ENCODE measurements at places on chromosomes 6 and 20.

DNA sequence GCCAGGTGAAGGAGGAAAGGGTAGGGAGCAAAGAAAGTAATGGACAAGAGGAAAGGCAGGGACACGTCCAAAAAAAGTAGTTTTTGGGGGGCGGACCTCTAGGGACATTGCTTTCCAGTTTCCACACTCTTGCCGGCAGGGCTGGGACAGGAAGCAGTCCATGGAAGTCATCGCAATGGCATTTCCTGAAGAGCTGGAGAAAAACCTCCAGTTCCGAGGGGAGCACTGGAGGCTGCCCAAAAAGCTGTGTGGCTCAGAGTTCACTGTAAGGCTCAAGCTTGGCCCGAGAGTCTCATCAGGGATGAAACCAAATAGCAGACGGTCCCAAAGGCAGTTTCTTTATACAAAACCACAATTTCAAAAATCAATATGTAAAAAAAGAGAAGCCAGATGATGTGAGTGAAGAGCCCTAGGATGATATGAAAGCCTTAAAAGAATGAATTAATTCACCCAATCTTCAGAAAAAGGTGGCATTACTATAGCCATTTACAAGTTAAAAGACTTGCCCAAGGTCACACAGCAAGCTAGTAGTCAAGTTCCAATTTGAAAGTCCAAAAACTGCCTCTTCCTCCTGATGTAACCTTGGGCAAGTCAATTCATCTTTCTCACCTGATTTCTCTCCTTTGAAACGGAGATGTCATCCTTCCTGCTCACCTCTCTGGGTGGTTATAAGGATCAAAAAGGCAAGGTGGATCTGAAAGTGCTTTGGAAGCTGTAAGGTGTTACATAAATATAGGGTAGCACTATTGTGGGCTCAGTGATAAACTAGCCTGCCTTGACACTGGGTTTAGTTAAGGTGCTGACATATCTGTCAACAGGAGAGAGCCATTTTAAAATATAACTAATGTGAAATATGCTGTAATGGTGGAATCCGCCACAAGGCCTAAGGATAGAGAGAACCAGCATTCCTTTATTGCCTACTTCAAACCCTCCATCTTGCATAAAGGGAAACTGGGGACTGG is 9.1 kb downstream of the BCL2L1 start:
- no peak for DNase-seq

- no peak for DNase-seq
These were observed 670.7 kb downstream of the UTRN start for GRCh38 chr6:144955859-144956258.

DNA sequence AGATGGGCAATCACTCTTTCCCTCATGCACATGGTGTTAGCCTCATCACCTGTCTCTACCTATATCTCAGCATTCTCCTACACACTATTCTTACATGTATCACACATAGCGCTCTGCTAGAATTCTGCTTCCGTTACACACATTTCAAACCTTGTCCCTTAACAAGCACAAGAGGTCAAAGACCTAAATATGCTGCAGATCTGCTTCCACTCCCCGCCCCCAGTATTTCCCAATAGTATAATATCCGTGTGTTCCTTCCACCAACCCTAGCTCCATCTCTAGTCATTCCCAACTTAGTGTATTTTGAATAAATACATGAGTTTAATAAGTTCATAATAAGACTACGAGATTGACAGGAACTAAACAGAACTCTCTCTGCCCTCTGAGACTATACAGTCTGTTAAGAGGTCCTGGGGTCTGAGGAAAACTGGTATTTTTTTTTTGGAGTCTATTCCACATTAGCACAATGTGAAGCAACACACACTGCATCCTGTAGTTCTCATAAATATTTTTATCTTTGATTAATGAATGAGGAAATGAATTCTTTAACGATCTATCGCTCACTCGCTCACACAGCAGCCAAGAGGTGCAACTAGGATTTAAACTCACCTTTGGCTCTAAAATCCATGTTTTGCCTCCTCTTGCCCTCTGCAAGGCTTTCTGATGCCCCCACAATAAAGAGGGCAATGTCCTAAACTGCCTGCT is 491.6 kb downstream of the QKI start:
- DNase-seq = no peak

DNA sequence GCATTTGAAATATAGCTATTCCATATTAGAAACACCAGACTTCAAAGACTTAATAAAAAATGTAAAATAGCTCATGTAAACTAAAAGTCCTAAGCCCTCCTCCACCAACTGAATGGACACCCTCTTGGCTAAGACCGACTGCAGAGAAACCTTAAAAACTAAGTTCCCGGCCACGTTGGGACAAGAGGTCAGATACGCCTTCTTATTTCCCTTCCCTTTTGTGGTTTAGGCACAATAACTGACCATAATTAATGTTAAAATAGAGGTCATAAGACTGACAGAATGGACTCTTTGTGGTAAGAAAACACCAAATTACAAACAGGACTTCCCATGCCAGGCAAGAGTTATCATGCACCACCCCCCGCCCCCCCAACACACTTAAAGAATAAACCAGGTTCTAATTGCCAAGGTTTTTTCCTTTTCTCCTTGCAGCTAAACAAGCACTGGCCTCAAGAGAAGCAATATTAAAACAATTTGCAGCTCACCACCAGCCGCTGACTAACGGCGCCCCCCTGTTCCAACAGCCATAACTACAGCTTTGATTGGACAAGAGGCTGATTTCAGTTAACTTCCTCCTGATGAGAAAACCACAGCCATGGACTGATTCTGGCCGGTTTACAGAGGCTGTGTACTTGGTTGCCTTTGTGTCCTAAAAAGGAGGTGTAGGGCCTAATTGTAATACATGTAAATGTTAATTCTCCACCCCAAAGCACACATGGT is 10.7 kb upstream of the LAMP5 start:
- DNase-seq = no peak

GRCh38 chr6:166078294-166078693 is 89.4 kb downstream of the TBXT start:
- no peak for DNase-seq

DNA sequence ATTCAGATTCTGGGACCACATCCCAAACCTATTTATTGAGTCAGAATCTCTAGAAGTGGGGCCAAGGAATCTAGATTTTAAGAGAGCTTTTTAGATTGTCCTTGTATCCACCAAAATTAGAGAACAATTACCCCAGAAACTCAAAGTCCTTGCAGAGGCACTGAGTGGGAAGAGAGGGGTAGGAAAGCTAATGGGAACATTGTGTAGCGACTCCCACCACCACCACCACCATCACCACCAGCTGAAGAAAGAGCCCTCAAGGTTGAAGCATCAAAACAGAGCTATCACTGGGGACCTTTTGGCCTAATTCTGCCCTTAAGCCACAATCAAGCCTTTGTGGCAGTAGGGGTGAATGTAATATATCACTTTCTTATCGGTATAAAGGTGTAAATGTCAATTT is 39.0 kb upstream of the SLC32A1 start:
- DNase-seq = no peak

DNA sequence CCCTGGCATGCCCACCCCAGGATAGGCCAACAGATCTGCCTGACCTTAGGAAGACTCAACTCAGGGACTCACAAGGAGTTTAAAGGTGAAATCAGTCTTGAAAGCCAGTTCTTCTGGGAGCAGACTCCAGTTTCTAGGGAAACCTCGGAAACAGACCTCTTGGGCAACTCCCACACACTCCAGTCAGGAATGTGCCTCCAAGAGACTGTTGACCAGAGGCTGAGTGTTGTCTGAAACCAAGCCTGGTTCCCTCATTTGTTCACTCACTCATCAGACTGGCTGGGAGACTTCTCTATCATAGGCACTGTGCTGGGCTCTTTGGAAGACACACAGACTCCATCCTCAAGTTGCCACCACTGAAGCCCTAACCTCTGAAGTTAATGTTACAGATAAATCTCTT is 1.8 kb downstream of the TREM1 start:
- no peak for DNase-seq

GRCh38 chr6:120468486-120468885 is 865.8 kb downstream of the TBC1D32 start:
- no peak for DNase-seq

DNA sequence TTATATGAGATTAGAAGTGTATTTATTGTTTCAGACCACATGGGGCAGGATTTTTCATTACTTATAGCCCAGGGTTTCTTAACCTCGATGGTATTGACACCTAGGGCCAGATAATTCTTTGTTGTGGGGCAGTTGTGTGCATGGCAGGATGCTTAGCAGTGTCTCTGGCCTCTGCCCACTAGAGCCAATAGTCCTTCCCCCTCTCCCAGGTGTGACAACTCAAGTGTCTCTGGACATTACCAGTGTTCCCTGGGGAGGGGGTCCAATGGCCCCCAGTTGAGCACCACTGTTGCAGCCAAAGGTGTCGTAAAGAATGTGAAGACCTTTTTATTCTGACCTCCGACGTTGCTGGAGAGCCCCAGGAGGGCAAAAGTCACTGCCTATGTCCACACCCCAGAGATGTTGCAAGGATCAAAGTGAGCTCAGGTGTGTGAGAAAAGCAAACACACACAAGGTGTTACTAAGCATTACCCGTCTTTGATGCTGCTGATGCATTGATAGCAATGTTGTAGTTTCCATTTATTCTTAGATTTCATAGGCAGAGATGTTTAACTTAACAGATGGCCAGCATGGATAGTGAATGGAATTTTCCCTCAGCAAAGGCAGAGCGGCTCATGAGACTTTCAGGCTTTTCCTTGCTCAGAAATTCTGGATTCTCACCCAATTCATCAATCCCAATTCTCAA is 22.2 kb downstream of the BANF2 start:
- DNase-seq = no peak

- no peak for DNase-seq
These were observed 21.7 kb downstream of the MYB start for GRCh38 chr6:135202836-135203235.

GRCh38 chr6:35590622-35591066 is 77.9 kb upstream of the TULP1 start:
- DNase-seq = no peak

- DNase-seq = no peak
These were observed 43.4 kb downstream of the SLC35B3 start for GRCh38 chr6:8391934-8392333.

DNA sequence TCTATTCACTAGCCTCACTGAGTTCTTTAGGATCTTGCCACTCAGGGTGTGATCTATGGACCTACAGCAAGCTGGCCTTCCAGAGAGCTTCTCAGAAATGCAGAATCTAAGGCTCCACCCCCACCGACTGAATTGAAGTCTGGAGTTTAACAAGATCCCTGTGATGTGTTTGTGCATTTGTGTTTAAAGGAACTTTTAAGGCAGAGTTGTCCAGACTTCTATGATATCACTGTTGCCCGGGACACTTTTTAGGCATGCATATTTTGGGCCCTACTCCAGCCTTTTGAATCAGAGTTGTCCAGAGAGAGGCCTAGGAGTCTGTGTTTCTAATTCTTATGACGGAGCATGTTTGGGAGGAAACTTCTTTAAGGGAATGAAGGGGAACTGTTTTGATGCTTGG is 232.3 kb downstream of the QKI start:
- DNase-seq = no peak

DNA sequence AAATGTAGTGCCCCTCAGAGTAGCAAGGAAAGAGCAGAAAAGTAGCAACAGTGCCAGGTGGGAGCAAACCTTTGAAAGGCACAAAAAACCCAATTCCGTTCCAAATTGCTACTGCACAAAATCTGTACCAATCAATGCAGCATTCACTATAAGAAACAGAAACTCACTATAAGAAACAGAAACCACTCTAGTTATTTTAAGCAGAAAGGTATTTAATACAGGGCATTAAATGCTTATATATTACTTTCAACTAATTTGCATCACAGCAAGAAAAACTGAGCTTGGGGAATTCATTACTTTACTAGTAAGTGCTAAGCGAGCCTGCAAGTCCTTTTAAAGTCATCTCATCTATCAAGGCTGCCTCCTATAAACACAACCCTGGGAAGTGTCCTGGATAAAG is 116.5 kb upstream of the OLIG3 start:
- no peak for DNase-seq

DNA sequence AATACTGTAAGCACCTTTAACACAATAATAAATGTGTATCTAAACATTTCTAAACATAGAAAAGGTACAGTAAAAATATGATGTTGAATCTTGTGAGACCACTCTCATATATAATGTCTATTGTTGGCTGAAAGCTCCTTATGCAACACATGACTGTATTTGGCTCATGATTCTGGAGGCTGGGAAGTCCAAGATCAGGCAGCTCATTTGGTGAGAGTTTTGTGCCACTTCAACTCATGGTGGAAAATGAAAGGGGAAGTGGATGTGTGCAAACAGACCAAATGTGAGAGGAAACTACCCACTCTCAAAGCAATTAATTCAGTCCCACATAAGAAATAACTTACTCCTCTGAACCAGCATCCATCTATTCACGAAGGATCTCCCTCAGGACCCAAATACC is 257.7 kb upstream of the OPRM1 start:
- no peak for DNase-seq

DNA sequence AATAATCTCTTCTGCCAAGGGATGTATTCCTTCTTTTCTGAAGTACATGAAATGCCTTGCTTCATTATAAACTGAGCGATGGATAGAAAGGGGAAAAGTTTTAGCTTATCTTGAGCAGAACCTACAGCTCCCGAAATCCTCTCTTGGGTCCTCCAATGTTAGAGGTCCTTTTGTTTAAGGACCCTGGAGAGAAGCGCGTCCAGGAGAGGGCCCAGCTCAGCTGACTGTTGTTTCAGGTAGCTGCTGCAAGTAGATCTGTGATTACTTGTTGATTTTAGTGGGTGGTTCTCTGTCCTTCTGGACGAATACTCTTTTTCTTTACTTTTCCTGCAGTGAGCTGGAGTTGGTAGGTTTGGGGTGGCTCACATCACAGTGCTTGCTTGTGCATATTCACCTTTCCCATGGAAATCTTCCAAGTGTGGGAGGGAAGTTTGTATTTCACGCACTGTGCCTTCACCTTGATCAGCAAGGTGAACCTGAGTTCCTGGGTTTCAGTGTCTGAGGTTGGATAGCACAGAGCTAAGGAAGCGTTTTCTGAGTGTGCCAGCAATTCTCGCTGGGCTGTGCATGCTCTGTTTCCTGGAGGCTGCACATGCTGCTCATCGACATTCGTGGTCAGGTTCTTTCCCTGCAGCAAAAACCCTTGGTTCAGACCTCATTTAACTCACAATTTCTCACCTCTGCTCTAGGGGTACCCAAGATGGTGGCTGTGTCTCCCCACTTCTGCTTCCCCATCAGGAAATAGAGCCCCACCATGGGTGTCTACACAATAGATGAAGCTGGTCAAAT is 176.3 kb downstream of the JARID2 start:
- no peak for DNase-seq

- DNase-seq = no peak
These were observed 297.1 kb downstream of the DHX35 start for GRCh38 chr20:39259010-39259803.

- no peak for DNase-seq
These were observed 24.6 kb upstream of the EYA2 start for GRCh38 chr20:46870041-46870440.
